Right renal pelvis (tissue), 4 donors: ENCODE measurements at places on chromosomes 7 and 10. TPM values are rescaled to one million over a fixed set of nuclear protein-coding genes. Genes with fewer than 3 reads are reported as not detected.

The NKX2-3 gene
- polyA plus RNA-seq = not detected

DNA sequence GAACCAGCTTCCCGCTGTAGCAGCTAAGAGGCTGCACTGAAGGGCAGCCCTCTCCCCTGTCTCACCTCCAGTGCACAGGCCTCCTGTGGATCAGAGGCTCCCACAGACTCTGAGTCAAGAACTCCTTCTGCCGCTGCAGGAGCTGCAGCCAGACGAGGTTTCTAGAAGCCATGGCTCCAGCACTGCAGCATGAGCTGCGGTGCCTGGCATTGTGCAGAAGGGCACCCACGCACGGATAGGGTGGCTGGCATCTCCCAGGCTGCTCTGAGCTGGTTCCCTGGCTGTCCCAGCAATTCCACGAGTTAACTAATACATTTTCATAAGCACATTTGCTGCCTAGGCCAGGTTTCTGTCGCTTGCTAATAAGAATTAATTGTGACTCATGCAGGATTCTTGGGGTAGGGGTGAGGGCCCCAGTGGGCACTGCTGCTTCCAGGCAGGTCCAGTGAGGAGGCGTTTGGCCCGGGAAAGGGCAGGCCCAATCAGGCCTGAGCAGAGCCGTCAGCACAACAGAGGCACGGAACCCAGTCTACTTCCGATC is 594.2 kb downstream of the DNAJB6 start:
- DNase-seq = no peak

DNA sequence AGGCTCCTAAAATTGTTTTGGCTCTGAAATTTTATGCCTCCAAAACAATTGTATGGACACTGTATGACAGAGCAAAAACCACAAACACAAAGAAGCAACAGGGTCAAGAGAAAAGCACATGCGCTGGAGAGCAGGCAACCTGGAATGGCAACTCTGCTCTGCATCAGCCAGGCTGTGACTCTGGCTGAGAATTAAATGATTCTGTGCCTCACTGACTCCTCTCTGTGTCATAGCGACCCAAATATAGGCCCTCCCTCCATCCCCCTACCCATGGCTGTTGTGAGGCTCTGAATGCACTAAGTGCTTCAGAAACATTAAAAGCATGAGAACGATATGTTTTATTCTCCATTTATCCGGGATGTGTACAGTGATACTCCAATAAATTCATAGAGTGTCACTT is 24.9 kb upstream of the NEBL start:
- no peak for DNase-seq

The GRM8 gene
- polyA plus RNA-seq = 10.0 TPM

DNA sequence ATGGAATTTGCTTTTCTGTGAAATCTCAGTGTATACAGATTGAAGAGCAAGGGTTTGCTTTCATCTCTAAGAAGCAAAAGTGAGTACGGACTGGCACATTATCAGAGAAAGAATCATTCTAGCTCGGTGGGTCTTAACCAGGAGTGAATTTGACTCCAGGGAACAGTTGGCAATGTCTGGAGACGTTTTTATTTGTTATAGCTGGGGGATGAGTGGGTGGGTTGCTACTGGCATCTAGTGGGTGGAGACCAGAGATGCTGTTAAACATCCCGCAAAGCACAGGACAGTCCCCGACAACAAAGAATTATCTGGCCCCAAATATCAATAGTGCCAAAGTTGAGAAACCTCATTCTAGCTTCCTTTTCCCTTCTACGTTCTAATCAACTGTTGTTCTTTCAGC is 43.8 kb upstream of the ATRNL1 start:
- DNase-seq = no peak

DNA sequence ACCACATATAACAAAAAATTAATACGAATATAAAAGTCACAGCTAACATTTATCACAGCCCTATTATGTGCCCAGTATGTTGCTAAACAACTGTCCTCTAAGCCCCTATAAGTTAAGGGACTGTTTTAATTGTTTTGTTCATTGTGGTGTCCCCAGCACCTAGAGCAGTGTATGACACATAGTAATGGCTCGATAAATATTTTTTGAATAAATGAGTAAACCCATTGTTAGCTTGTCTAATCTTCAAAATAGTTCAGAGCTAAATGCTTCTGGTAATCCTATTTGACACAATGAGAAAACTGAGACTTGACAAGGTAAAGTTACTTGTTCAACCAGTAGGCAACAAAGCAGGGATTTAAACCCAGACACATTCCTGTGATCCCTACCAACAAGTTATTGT is 78.4 kb upstream of the NEUROD6 start:
- DNase-seq = no peak

DNA sequence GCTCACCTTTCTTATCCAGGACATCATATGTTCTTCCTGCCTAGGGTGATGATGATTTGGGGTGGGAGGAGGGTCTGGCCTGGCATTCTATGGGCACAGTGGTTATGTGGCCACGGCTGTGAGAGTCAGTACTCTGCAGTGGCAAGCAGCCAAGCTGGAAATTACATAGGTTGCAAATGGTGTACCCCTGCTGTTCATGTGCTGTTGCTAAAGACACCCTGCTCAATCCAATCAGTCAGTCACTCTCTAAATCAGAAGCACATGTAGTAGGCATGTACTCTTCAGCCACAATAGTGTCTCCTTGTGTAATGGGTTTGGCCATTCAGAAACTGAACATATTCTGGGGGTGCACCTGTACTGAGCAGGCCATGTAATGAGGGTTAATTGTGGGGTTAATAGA is 449.1 kb upstream of the ANKRD30A start:
- no peak for DNase-seq

- DNase-seq = no peak
These were observed 80.0 kb upstream of the COL1A2 start for GRCh38 chr7:94314413-94315410.

The PTPRN2 gene
- polyA plus RNA-seq = 7.4 TPM

GRCh38 chr7:135706038-135706742 is 21.8 kb downstream of the SLC13A4 start:
- DNase-seq = no peak

DNA sequence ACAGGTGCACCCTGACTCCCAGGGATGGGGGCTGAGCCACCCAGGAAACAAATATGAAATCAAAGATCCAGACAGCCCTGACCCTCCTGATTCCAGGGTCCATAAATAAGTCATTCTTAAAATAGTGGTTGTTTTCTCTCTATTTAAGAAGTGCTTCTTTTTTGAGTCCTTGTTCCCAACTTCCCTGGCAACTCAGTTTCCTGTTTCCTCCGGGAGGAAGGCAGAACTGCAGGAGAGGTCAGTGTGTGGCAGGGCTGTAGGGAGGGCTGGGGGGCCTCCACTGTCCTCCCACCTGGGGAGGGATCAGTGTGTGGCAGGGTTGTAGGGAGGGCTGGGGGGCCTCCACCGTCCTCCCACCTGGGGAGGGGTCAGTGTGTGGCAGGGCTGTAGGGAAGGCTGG is 88.7 kb upstream of the PDGFA start:
- no peak for DNase-seq
